CD4-positive, alpha-beta T cell (primary cell): ENCODE measurements at places on chromosomes 3 and 15. TPM values are rescaled to one million over a fixed set of nuclear protein-coding genes. Genes with fewer than 3 reads are reported as not detected.

DNA sequence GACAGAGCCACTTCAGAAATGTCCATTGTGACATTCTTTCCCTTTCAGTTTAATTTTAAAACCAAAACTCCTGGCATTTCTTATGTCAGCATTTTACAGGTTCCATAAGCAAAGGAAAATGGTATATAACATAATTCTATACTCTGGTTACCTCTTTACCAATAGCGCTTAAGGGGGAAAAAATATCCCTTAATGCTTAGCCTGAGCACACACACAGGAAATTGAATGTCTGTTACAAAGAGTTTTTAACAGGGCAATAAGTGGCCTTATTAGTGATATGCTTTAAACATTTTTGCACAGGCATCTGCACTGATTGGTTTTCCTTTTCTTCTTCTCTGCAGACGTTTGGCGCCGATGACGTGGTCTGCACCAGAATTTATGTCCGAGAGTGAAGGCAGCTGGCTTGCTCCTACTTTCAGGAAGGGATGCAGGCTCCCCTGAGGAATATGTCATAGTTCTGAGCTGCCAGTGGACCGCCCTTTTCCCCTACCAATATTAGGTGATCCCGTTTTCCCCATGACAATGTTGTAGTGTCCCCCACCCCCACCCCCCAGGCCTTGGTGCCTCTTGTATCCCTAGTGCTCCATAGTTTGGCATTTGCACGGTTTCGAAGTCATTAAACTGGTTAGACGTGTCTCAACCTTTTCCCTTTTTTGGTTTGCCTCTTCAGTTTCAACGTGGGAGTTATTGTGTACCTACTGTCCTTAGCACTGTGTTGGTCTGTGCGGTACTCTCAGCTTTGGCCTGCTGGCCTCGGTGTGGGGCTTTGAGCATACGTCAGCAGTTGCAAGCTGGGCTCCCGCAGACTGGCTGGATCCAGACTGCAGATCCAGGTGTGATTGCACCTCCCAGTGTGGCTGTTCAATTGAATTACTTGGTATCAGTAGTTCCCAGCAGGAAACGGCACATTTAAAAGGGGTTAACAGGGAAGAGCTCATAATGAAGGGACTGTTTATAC is 7.7 kb downstream of the CRABP1 start:
- no peaks in the 10 kb centered on the region for H3K4me1 ChIP-seq
- DNase-seq = no peak
- peaks cover 4% of the 10 kb centered on the region for H3K27me3 ChIP-seq
- H3K36me3 ChIP-seq = no peaks in the 10 kb centered on the region
- H3K27ac ChIP-seq = no peak overlapping the region

DNA sequence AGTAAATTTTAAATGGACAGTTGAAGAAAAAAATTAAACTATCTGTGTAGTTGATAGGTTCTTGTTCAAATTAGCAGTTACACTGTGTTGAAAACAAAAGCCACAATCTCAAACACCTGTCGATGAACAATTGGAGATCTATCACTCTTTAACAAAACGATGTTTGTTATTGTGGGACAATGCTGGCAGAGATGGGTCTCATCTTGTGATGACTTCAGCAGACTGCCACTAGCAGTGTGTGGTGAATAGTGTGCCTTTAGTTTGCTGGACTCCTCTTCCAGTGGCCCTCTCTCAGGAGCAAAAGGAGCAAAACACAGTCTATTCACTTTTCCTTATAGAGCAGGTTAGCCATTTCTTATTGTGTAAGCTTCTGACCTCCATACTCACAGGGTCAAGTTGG is 14.7 kb upstream of the TRIM59 start:
- no peaks in the 10 kb centered on the region for H3K4me1 ChIP-seq
- no peak overlapping the region for H3K27ac ChIP-seq
- no peaks in the 10 kb centered on the region for H3K36me3 ChIP-seq
- no peak for DNase-seq
- no peak overlapping the region for H3K4me3 ChIP-seq

DNA sequence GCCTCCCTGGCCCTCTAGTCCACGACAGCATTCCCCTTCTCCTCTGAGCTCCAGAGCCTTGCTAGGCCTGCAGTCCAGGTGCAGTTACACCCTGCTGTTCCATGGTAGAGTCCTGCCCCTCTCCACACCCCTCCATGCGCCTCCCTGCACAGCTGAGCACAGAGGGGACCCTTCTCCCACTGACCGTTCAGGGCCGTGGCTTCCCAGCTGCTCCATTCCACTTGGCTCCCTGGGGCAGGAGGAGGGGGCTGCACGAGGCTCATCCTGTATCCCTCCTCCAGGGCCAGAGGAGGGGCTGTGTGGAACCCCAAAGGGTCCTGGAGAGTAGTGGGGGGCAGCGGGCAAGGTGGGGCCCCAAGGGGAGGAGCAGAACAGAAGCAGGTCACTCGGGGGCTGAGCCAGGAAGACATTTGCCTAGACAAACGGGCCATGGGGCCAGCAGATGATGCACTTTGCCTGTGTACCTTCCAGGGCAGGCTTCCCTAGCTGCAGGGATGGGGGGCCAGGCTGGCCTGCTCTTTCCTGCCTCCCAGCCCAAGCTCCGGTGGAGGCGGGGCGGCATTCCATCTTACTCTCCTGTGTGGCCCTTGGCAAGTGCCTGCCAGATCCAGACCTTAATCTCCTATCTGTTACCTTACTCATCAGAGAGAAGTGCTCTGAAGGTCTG is 20.7 kb upstream of the GOLGA6C start:
- no peaks in the 10 kb centered on the region for H3K4me1 ChIP-seq
- no peak overlapping the region for H3K4me3 ChIP-seq
- no peak for DNase-seq

- no peaks in the 10 kb centered on the region for H3K27me3 ChIP-seq
- H3K4me3 ChIP-seq = no peak overlapping the region
- peaks cover 14% of the 10 kb centered on the region for H3K4me1 ChIP-seq
- DNase-seq = no peak
- no peak overlapping the region for H3K27ac ChIP-seq
- H3K36me3 ChIP-seq = no peaks in the 10 kb centered on the region
Observed at GRCh38 chr3:119357190-119357589, 63.0 kb downstream of the ARHGAP31 start.

DNA sequence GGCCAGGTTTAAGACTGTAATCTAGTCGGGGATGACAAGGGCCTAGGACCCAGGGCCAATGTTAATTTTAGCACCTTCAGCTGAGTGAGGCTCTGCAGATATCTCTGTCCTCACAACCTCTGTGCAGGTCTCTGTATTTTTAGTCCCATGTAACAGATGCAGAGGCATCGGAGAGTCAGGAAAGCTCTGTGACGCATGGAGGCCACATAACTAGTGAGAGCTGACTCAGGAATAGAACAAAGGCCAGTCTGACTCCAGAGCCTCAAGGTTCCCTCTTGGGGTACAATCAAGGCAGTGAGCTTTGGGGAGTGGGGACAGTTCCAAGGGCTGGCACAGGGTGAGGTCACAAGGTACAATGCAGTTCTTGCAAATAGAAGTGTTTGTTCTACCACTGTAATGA is 31.0 kb downstream of the FSTL1 start:
- H3K27ac ChIP-seq = no peak overlapping the region
- H3K4me3 ChIP-seq = no peak overlapping the region
- H3K36me3 ChIP-seq = no peaks in the 10 kb centered on the region
- DNase-seq = no peak
- H3K4me1 ChIP-seq = peaks cover 18% of the 10 kb centered on the region
- no peaks in the 10 kb centered on the region for H3K27me3 ChIP-seq

DNA sequence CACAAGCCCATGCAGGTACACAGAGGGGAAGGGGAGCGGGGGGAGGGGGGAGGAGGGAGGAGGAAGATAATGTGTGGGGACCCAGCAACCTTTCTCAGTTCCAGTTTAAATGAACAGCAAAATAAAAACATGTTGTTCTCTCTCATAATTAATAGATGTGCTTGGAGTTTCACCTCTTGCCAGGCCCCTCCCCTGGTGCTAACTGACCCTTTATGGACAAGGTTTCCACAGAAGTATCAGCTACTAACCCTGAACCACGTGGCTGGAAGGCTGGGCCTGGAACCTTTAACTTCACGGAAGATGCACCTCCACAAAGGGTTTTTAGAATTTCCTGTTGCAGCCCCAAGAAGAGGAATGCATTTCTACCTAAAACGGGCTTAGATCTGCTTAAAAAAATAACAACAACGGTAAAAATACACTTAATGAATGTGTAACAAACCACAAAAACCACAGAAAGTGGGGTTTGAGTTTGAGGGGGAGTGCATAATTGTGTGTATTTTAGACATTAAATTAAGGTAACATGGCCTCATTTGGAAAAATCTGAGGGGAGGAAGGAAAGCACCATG is 14.8 kb upstream of the SMAD3 start:
- no peaks in the 10 kb centered on the region for H3K27me3 ChIP-seq
- no peak overlapping the region for H3K27ac ChIP-seq
- H3K4me3 ChIP-seq = no peak overlapping the region
- no peaks in the 10 kb centered on the region for H3K36me3 ChIP-seq
- DNase-seq = no peak
- peaks cover 9% of the 10 kb centered on the region for H3K4me1 ChIP-seq

DNA sequence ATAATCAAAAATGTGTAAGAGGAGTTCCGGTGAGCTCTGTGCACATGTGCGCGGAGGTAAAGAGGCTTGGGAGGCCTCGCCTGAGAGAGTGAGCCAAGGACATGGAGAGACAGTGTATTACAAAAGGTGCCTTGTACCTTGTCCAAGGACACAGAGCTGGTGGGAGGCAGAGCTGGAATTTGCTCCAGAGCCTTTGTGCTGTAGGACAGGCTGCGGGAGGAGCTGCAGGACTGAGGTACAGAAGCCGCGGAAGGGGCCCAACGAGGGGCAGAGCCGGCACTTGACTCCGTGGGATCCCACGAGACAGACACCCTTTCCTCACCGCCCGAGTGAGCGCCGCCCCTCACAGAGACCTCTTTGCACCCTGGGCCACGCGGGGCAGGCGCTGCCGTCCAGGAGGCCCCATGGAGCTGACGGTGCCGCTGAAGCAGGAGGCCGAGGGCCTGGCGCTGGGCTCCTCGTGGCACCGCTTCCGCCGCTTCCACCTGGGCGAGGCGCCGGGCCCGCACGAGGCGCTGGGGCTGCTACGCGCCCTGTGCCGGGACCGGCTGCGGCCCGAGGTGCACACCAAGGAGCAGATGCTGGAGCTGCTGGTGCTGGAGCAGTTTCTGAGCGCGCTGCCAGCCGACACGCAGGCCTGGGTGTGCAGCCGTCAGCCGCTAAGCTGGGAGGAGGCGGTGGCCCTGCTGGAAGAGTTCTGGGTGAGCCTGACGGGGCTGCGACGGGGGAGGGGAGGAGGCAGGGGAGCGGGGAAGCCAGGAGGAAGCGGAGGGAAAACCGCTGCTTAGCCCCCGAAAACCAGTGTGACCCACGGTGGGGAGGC is 68.7 kb downstream of the SLTM start:
- DNase-seq = no peak
- no peak overlapping the region for H3K4me3 ChIP-seq
- H3K27me3 ChIP-seq = no peaks in the 10 kb centered on the region
- peaks cover 3% of the 10 kb centered on the region for H3K4me1 ChIP-seq
- H3K27ac ChIP-seq = no peak overlapping the region
- H3K36me3 ChIP-seq = no peaks in the 10 kb centered on the region

DNA sequence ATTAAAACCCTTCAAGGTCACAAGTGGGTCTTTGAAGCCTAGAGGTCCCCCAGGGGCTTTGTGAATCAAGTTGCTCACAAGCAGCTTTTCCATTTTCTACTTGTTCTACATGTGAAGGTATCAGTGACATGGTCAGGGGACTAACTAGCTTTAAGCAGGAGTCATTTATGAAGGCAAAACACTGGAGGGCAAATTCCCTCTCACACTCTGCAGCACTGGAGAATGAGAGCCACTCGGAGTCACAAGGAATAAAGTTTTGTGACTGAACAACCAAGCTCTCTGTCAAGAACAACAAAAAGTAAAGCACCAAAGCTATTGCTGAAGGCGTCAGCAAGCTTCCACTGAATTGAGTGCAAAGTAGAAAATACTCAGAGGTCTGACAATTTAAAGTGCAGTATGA is 609.0 kb downstream of the EDEM1 start:
- no peaks in the 10 kb centered on the region for H3K36me3 ChIP-seq
- H3K27ac ChIP-seq = no peak overlapping the region
- DNase-seq = no peak
- no peak overlapping the region for H3K4me3 ChIP-seq
- no peaks in the 10 kb centered on the region for H3K4me1 ChIP-seq
- H3K27me3 ChIP-seq = no peaks in the 10 kb centered on the region

- DNase-seq = no peak
- no peaks in the 10 kb centered on the region for H3K36me3 ChIP-seq
- no peak overlapping the region for H3K4me3 ChIP-seq
- H3K4me1 ChIP-seq = peaks cover 77% of the 10 kb centered on the region
Observed at GRCh38 chr15:64636556-64636955, 138.8 kb downstream of the RBPMS2 start.

GRCh38 chr3:186895406-186895805 is 34.9 kb upstream of the ST6GAL1 start:
- no peak overlapping the region for H3K4me3 ChIP-seq
- H3K4me1 ChIP-seq = no peaks in the 10 kb centered on the region
- H3K27ac ChIP-seq = no peak overlapping the region
- H3K27me3 ChIP-seq = no peaks in the 10 kb centered on the region
- no peaks in the 10 kb centered on the region for H3K36me3 ChIP-seq

DNA sequence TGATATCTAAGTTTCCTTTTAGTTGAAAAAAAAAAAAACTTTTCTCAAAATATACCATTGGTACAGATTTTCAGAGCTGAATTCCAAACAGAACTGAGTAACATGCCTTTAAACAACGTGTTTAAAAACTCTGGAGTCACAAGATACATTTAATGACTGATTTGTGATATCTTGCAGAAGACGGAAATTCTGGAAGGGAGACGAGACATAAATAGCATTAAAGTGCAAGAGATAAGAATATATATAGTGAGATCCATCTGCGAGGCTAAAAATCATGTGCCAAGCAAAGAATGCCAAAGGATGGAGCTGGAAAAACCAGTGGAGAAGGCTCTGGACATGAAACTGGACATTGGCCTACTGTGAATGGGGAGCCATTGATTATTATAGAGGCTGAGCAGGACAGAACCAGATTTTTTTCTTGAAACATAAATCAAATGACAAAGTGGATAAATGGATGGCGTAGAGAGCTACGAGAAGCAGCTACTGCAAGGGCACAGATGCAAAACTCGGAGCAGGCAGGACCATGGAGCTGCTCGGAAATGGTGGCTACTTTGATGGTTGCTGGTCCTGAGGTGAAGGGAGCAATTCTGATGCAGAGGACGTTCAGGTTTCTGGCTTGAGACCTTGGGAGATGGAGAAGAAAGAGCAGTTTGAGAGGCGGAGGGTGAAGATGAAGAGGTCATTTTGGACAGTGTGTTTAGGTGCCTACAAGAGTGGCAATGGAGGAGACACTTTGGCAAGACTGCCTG is 88.8 kb downstream of the CPN2 start:
- no peaks in the 10 kb centered on the region for H3K27me3 ChIP-seq
- no peaks in the 10 kb centered on the region for H3K4me1 ChIP-seq
- H3K27ac ChIP-seq = no peak overlapping the region
- DNase-seq = no peak
- H3K36me3 ChIP-seq = no peaks in the 10 kb centered on the region

GRCh38 chr3:74134831-74135230 is 479.6 kb downstream of the CNTN3 start:
- no peak for DNase-seq
- H3K4me3 ChIP-seq = no peak overlapping the region
- H3K36me3 ChIP-seq = no peaks in the 10 kb centered on the region
- no peaks in the 10 kb centered on the region for H3K27me3 ChIP-seq
- no peaks in the 10 kb centered on the region for H3K4me1 ChIP-seq

- H3K4me1 ChIP-seq = peaks cover 11% of the 10 kb centered on the region
- H3K27ac ChIP-seq = no peak overlapping the region
- no peaks in the 10 kb centered on the region for H3K27me3 ChIP-seq
- no peak for DNase-seq
Observed at GRCh38 chr3:36965440-36965839, 20.6 kb upstream of the TRANK1 start.

GPR15 gene
- total RNA-seq = 8.4 TPM

SLC12A8 gene
- 0.36 TPM for total RNA-seq

SLC27A2 gene
- total RNA-seq = 0.31 TPM

C2CD4B gene
- total RNA-seq = 0.16 TPM

CSK gene
- 118 TPM for total RNA-seq

AGTR1 gene
- not detected for total RNA-seq

DENND6A gene
- 67.2 TPM for total RNA-seq

MORC1 gene
- total RNA-seq = not detected

ATOSA gene
- 137 TPM for total RNA-seq
